Stimulated activated CD8-positive, alpha-beta memory T cell treated with anti-CD3 and anti-CD28 coated beads, Interleukin-4, amount 100 ng/mL, for 1 hour (primary cell): ENCODE measurements at places on chromosomes 13 and 19.

DNA sequence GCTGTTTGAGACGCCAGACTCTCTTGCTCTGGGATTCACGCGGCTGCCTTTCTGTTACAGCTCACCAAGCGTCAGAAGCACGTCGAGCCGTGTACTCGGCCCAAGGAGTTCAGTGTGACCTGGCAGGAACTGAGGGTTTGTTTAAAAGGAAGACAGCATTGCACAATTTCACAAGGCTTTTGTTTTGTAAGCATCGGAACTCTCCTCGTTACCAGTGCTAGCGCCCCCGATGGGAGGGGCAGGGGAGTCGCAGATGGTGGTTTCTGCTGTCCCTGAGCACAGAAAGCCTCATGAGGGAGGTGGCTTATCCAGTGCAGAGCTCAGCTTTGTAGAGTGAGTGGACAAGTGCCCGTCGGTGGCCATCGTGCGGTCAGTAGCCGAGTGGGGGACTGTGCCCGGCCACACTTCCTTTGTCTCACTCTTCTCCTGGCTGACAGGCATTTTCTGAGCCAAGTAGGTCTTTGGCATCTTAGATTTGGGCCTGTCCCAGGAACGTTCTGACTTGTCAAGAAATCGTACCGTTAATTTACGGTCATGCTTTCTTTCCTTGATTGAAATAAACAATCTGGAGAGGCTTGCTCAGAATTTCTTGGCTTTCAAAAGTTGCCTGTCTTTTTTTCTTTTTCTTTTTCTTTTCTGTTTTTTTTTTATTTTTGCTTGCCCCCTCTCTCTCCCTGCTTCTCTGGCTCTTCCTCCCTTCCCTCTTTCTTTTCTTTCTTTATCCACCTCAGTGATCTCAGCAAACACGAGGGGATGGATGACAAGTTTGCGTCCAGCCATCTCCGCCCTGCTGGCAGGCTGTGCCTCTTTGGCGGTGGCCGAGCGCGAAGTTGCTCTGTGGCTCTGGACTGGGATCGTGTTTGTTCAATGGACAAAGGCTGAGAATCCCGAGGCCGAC, 7.7 kb downstream of the KDM4B start:
- DNase-seq = no peak

DNA sequence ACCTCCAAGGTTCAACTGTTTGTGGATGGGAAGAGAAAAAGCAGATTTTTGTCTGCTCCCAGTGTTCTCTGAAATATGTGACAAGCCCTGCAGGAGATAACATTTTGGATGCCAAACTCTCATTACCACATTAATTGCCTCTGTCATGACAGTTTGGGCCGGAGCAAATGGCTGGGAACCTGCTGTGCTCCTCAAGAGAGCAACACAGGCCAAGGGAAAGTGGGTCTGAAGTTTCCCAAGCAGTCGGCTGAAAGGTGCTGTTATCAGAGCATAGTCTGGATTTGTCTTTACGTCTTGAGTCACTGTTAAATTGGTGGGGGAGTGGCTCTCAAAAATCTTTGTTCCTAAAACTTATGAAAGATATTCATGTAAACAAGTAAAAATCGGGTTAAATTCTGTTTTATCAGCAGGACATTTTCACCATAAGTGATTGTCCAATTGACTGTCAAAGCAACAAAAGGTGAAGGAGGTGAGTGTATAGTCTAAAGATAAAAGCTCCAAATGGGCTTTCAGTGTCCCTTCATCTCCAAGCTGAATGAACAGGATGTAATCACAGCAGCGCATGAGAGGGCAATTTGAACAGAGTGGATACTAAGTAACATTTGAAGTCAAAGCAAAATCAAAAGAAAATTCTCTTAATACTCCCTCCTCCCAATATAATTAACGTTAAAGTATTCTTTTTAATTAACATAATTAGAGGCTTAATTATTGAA, 844.8 kb downstream of the PCDH17 start:
- no peak for DNase-seq

- DNase-seq = no peak
Measured at GRCh38 chr13:94967183-94968039, 255.1 kb upstream of the SOX21 start.

DNA sequence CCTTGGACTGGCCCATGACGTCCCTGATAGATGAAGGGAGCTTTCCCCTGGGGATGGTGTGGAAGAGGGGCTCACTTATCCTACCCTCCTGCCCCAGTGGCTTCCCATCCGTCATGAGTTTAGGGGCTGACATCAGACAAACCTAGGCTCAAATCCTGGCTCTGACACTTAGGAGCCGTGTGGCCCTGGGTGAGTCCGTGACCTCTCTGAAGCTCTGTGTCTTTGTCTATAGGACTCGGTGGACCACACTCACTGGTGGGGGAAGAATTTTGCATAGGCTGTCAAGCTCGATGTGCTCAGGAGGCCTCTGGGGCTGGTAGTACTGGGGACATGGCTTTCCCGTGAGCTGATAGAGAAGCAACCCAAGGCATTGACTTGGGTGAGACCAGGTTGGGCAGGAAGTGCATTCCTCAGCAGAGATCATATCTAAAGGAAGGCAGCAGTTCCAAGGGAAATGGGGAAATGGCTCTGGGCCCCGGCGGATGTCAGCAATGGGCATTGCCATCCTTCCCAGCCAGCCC, 17.4 kb upstream of the AP1M2 start:
- DNase-seq = no peak

- DNase-seq = no peak
Measured at GRCh38 chr13:52374873-52375411, 31.0 kb downstream of the THSD1 start.

DNA sequence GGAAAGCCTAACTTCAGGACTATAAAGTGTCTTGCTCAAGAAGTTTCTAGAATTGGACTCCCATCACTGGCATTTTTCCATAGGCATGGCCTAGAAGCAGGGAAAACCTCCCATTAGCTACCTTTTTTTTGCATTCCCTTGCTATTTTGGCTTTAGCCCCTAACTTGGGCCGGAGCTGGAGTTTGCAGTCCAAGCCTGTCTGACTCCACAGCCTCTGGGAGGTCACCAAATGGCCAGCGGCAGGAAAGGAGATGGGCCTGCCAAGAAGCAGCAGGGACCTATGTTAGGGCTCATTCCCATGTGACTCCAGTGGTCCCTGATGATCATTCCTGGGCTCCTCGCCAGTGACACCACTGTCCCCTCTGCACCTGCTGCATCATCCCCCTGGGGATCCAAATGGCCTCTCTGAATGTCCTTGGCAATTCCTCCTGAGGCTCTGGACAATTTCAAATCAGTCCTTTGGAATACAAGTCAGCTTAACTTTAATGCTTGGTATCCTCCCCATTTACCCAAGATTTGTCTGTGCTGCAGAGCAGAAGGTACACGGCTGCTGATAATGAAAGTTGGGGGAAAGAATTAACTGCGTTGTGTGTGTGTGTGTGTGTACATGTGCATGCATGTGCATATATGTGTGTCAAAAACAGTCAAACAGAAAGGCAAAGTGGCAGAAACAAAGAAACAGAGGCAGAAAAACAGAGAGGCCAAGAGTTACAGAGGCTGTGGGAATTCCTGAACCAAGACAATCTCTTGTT, 69.8 kb upstream of the SERP2 start:
- no peak for DNase-seq

GRCh38 chr19:48511321-48511731, 309 bp downstream of the LMTK3 start:
- no peak for DNase-seq

DNA sequence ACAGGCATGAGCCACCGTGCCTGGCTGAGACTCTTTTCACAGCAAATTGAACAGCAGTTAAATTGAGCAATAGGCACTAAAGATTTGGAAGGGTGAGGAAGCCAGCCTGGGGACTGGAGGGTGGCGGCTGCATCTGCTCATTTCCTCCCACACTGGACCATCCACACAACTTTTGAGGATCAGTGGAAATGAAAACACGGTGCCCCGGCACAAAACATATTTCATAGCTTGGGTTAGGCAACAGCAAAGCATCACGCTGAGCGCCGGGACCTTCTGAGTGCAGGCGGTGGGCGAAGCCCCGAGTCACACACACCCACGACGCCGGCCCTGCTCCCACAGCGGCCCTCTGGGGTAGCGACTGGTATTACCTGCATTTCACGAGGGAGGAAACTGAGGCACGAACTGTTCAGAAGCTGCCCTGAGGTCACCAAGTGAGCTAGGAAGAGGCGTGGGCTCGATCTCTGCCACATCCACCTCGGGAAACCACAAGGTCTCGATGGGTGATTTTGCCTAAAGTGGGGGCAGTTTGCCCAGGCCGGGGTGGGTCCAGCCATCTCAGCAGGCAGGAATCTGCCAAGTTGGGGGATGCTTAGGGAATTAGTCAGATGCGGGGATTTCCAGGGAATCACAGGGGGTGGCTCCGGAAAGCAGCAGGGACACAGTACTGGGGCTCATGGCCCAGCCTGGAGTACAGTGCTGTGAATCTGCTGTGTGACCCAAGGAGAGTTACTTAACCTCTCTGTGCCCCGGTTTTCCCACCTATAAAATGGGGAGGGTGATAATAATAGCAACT, 3.5 kb upstream of the SBNO2 start:
- no peak for DNase-seq

DNA sequence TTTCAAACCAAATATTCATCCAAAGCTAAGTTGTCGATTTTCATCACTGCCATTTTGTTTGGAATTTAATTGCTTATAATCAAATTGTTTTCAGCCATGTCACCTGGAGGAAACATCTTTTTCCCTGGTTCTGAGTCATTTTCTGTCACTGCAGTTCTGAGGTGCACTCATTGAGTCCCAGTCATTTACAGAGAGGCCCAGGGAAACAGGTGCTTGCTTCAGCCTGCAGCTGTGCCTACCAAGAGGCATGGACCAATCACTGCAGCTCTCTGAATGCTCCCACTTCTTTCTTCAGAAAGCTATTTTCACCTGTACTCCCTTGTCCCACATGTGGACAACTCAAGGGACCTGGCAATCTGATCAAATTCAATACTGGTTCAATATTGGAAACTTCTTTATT, 308.1 kb downstream of the COG6 start:
- no peak for DNase-seq

DNA sequence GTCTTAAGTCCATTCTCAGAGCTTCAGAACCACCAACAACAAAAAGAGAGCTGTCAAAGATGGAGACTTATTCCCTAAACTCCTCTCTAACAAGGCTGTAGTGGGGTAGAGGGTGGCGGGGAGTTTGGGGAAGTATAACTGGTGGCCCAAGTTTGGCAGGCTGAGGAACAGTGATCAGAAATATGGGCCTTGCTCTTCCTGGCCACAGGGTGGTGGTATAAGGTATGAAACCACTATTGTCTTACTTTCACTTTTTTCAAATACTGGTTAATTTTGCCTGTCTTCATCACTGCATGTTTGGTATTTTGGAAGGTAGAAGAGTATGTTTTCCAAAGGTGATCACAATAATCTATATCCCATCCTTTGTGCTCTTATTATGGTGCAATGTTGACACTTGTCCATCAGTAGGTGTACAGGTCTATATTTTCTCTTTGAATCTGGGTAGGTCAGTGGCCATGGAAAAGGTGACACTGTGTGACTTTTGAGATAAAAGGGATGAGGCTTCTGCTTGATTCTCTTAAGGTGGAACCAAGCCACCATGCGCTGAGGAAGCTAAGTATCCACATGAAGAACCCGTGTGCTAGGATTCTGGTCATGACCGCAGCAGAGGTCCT, 23.2 kb upstream of the GPC5 start:
- DNase-seq = no peak

DNA sequence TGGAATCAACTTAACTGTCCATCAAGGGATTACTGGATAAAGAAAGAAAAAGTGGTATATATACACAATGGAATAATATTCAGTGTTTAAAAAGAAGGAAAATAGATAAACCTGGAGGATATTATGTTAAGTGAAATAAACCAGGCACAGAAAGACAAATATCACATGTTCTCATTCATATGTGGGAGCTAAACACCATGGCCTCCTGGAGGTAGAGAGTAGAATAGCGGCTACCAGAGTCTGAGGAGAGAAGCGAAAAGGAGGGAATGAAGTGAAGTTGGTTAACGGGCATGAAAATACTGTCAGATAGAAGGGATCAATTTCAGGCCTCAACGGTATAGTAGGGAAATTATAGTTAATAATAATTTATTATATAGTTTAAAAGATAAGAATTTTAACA, 147.5 kb upstream of the OBI1 start:
- no peak for DNase-seq

GRCh38 chr19:42114412-42114811, 17.8 kb downstream of the POU2F2 start:
- DNase-seq = no peak

GRCh38 chr19:3881272-3882040, 971 bp downstream of the ATCAY start:
- no peak for DNase-seq

- no peak for DNase-seq
Measured at GRCh38 chr19:57282011-57282643, 1.8 kb downstream of the ZNF460 start.
